ENCODE measurements at places on chromosomes 16 and 17.

- no peak for DNase-seq
Observed at GRCh38 chr17:77601054-77601979, 357.2 kb upstream of the TNRC6C start.

DNA sequence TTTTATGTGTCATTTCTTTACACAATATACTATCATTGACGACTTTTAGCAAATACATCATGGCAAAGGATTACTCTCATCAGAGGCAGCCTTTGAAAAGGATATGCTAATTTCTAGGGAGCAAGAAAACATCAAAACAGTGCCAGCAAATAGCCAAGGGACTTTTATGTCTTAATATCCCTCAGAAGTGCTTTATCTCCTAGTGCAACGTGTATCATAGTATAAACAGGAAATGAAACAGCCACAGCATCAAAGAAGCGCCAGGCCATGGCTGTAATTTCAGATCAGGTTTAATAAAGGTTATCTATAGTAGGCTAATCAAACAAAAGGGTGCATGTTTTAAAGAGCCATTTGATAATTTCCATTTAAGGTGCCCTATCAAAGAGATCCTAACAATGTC is 159.9 kb downstream of the AXIN2 start:
- DNase-seq = no peak

DNA sequence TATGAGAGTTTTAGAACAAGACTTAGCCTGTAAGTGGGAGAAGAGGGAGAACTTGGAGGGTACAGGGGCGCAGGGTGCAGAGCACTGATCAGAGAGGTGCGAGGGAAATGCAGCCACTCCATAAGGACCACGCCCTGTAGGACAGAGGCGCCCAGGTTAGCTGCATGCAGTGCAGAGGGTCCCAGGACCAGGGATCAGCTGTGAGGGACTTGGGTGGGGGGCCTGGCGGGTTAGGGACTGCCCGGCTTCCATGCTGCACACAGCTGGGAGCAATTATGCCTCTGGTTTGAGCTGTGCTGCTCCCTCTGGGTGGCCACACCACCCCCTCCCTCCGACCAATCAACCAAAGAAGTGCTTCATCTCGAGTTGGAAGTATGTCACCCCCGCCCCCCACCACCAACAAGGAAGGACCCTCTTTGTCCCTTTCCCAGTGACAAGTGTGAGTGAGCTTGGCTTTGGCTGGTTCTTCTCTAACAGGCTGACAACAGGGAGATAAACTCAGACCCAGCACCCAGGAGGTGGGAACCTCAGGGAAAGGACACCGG is 22.2 kb upstream of the CLEC18A start:
- DNase-seq = no peak

- DNase-seq = no peak
Observed at GRCh38 chr17:8894202-8894671, 26.8 kb upstream of the PIK3R6 start.

- DNase-seq = no peak
Observed at GRCh38 chr16:11395008-11395948, 50.0 kb downstream of the RMI2 start.

DNA sequence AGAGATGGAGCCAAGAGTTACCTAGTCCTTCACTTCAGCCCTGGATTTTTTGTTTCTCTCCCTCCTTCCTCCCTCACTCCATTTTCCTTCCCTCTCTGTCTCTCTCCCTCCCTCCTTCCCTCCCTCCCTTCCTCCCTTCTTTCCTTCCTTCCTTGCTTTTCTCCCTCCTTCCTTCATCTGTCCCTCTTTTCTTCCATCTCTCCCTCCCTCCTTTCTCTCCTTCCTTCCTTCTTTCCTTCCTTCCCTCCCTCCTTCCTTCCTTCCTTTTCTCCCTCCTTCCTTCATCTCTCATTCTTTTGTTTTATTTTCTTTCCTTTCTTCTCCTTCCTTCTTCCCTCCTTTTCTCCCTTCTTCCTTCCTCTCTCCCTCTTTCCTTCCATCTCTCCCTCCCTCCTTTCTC is 283.5 kb downstream of the MAF start:
- DNase-seq = no peak

DNA sequence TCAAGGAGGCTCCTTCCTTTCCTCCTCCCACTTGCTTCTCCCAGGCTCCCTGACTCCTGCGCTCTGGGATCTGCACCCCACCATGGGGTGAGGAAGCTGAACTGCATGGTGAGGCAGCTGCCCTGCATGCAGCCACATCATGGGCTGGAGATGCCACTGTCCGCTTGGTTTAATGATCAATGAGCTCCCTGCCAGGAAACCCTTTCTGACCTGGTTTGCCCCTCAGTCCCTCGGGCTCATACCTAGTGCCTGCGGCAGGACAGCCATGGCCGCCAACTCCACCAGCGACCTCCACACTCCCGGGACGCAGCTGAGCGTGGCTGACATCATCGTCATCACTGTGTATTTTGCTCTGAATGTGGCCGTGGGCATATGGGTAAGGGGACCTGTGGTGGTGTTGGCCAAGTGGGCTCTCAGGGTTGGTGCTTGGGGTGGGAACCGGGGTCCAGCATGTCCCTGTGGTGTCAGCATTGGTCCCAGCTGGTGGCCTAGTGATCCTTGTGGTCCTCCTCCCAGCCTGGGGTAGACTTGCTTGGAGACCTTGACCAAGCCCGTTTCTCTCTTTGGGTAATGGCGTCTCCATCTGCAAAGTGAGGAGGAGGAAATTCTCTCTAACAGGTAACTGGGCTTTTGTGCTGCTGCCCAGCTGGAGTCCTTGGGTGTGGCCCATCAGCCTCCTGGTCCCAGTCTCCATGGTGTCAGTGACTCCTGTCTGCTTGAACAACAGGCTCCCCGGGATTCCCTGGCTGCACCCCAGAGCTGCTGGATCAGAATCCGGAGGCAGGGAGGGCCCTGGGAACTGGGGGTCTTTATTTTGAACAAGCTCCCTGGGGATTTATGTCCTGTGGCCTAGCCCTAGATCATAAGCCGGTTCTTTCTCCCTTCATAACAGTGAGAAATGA is at the start of gene SLC5A10:
SLC5A10 (plus strand) TSS at position 225 of the 902 bp plus-strand sequence; CDS start at position 266, 41 bp downstream.
- no peak for DNase-seq

- no peak for DNase-seq
Observed at GRCh38 chr17:39612935-39613464, 5.3 kb upstream of the NEUROD2 start.

GRCh38 chr17:81735264-81736102 is 23.4 kb downstream of the SLC25A10 start:
- DNase-seq = no peak

GRCh38 chr16:17375461-17376304 is 95.1 kb downstream of the XYLT1 start:
- DNase-seq = no peak

DNA sequence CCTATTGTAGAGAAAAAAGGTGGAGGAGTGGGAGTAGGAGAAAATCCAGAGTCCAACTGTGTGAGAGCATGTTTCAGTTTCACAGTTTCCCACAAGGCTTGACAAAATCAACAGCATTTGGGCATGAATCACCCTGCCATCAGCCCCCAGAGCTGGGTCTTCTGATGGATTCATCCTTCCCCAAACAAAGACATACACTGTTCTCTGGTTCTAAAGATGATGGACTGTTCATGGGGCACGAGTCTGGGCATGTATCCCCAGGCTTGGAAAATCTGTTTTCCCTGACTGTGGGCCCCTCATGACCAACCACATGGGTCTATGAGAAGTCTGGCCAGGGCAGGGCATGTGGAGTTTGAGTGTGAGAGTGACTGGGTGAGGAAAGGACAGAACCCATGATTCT is 210.4 kb upstream of the IRX5 start:
- peak; percentile 95 for DNase-seq

GRCh38 chr16:12688951-12689850 is 114.5 kb downstream of the CPPED1 start:
- DNase-seq = no peak

GRCh38 chr17:75552425-75553294 is 27.2 kb downstream of the LLGL2 start:
- DNase-seq = no peak

DNA sequence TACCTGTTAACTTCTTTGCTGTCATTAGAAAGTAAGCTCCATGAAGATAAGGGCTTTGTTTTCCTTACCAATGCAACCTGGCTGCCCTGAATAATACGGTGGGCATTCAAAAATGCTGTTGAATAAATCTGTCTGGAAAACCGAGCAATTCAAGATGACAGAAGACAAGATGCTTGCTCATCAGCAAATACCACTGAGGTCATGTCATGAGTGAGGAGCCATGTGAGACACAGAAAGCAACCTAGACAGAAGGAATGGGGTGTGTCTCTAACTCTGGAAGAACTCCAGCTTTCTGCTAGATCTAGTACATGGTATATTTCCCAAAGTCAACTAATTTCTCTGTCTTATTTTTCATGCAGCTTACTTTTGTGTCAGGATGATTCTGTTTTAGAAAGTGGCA is 64.2 kb downstream of the STH start:
- peak; percentile 92 for DNase-seq

DNA sequence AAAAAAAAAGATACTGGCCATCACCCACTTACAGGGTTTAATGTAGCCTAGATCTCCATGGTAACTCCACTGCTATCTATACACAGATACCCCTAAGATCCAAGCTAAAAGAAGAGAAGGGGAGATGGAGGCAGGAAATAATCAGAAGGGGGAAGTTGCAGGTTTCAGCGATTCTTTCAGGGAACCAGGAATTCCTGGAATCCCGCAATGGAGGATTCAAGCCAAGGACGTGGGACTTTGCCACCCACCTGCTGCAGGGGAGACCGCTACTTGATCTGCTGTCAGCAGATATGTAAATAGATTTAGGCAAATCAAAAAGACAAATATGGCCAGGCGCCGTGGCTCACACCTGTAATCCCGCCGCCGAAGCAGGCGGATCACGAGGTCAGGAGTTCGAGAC is 121.1 kb downstream of the AIPL1 start:
- no peak for DNase-seq

DNA sequence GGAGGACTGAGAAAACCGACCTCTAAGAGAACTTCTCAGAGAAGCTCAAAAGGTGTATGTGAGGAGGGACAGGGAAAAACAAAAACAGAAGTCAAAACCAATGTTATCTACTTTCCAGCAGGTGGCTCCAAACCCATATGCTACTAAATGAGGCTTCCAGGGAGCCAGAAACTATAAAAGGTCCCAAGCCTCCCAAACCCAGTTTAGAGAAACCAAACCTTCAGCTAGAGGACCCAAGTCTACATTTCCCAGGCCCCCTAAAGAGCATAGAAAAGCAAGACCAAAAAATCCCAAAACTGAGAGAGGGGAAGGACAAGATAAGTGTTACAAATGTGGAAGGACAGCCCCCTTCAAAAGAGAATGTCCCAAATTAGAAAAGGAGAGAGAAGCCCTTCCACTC is 3.7 kb downstream of the HPR start:
- DNase-seq = no peak

DNA sequence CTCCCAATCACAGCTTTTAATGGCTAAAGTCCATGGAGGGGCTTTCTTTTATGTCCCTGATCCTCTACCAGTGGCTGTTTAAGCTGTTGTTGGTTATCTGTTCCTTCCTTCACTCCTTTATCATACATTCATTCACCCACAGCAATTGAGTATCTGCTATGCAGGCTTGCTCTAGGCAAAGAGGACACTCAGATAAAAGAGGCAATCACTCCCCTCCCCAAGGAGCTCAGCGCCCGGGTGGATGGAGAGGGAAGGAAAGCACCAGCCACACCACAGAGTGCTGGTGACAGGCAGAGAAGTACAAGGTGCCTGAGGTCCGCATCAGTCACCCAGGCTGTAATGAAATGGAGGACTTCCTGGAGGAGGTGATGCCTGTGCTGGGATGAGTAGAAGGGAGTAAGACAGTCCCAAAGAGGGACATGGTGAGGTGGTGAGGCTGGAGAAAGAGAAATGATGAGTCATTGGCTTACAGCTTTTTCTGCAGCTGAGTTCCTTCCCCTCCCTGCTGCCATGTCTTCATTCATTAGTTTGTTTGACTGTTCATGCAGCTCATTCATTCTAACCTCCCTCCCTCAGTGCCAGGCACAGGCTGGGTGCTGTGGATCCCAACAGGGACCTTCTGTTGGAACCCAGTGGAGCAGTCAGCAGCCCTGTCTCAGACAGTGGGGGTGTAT is 12.8 kb upstream of the NGFR start:
- peak; percentile 30 for DNase-seq

- peak; percentile 21 for DNase-seq
Observed at GRCh38 chr16:51419768-51420167, 268.7 kb upstream of the SALL1 start.

GRCh38 chr17:78120971-78121800 is 7.4 kb downstream of the TMC6 start:
- no peak for DNase-seq

DNA sequence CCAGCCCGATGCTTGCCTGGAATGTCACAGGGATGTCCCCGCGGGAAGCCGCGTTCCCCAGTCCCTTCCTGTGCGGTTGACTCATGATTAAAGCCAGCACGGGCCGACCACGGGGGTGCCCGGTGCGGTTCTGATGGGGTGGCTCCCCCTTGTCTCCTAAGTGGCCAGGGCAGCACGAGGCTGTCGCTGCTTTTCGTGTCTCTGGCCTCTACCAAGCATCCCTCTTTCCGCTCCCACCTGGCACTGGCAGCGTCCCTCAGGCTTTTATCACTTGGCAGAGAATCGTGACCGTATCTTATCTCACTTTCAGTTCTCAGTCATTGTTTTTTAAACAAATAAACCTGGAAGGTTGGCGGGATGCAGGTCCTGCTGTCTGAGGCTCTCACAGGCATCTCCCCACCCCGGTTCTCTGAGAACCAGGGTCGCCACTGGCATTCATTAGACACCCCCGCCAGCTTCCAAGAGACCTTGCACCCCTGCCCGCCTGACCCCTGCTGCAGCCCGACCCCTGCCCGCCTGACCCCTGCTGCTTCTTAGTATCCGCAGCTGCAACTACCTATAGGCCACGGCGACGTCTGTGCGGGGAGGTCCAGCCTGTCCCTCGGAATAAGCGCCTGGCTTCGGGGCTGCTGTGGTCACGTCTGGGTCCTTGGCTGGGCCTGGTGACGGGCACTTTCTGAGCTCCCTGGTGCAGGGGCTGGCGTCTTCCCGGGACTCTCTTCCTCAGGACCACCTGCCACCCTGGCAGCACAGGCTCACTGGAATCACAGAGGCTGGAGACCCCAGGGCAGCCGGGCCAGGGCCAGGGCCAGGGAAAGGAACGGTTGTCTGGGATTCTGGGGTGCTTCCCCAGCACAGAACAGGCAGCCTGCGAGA is 7.5 kb downstream of the C1QTNF8 start:
- no peak for DNase-seq

DNA sequence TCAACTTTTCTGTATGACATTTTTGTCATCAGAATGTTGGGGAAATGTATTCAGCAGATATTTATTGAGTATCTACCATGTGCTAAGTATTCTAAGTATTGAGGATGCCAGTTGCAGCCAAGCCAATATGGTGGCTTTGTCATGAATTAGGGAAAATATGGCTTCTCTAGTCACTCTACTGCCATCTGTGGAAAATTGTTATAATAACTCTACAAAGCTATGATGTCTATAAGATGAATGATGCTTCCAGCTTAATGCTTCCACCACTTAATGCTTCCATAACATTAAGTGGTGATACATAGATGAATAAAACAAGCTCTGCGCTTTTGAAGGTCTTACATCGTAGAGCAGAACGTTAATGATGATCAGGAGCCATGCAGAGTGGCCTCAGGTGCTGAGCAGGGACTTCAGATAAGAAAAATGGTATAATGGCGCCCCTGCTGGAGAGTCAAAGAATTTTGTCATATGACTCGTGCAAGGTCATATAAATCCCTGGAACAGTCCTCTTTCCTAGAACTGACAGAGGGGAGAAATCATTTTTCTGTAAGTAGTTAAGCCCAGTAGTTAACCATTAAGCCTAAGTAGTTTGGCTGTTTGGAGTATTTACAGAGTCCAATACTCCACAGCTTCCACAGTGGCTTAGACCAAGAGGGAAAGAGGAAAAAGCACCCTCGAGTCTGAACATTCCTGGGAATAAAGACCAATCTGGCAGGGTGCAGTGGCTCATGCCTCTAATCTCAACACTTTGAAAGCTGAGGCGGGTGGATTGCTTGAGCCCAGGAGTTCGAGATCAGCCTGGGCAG is 2.7 kb upstream of the TMIGD1 start:
- DNase-seq = no peak
